Upper lobe of right lung (tissue), 1 donor: ENCODE measurements at places on chromosomes 2 and 18.

DNA sequence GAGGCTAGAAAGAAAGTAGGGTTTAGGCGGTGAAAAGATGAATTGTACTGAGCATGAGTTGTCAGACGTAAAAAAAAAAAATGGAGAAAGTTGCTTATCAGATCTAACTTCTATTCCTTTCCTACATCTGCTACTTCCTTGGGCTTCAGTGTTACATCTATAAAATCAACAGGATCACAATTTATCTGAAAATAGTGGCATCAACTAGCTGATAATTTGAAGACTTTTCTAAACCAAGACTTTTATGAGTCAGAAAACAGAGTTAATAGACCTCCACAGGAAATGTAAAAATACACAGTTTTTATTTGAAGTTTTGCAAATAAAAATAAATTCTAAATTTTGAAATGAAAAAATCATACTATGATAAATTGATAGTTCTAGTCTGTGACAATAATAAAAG, 399.8 kb downstream of the GRB14 start:
- no peaks in the 10 kb centered on the region for H3K4me1 ChIP-seq
- H3K27me3 ChIP-seq, result no peaks in the 10 kb centered on the region
- H3K27ac ChIP-seq, result no peak overlapping the region
- no peak for DNase-seq
- H3K36me3 ChIP-seq, result no peaks in the 10 kb centered on the region

DNA sequence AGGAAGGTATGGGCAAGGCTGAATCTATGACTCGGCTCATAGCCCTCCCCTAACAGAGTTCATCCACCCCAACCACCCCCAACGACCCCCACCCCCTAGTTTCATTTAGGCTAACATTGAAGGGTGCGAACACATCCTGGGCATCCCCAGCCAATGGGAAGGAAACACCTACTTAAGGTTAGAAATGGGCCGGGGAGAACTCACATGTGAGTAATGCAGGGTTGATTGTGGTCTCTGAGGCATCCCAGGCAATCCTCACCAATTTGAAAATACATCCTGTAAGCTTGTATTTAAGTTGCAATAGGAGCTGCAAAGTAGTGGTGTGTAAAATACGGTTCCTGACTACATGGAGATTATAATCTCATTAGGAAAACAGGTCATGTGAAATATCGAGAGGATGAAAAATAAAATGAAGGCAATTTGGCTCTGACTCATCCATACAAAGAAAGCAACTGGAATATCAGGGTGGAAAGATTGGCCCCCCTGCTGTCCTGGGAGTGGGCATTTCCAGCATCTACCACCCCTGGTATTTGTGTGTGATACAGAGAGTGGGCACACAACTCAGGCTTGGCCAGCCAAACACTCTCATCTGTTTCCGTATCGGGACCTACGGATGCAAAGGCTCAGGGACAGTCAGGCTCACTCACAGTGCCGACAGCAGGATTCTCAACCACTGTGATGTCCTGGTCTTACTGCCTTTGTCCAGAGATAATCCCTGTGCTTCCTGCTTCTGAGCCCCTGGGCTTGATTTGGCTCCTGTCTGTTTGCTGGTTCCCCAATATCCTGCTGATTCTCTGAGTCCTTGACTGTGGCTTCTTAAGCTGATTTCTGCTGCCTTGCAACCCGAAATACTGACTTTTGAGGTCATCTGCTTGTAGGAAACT, 90.0 kb upstream of the NCKAP5 start:
- no peaks in the 10 kb centered on the region for H3K4me1 ChIP-seq
- no peak overlapping the region for H3K27ac ChIP-seq
- no peaks in the 10 kb centered on the region for H3K36me3 ChIP-seq
- no peak overlapping the region for H3K4me3 ChIP-seq
- no peaks in the 10 kb centered on the region for H3K27me3 ChIP-seq

DNA sequence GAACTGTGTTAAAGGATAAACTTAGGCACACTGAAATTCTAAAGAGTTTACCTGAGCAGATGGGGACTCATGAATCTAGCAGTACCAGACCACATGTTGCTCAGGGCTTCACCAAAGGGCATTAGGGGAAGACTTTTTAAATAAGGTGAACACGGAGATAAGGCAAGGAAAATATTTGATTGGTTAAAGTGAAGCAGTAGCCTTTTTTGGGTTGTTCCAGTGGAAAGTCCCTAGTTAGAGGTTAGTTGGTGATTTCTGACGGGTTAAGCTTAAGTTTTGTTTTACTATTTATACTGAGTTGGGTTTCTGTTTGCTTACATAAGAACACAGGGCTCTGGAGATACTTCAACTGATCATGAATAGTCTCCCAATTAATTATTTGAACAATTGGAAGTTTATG, 722.5 kb downstream of the SOCS6 start:
- H3K27ac ChIP-seq, result no peak overlapping the region
- no peaks in the 10 kb centered on the region for H3K4me1 ChIP-seq
- no peaks in the 10 kb centered on the region for H3K27me3 ChIP-seq

- H3K4me1 ChIP-seq, result no peaks in the 10 kb centered on the region
- no peaks in the 10 kb centered on the region for H3K27me3 ChIP-seq
- no peaks in the 10 kb centered on the region for H3K36me3 ChIP-seq
Observed at GRCh38 chr2:206859330-206859739, 80.0 kb upstream of the CPO start.

DNA sequence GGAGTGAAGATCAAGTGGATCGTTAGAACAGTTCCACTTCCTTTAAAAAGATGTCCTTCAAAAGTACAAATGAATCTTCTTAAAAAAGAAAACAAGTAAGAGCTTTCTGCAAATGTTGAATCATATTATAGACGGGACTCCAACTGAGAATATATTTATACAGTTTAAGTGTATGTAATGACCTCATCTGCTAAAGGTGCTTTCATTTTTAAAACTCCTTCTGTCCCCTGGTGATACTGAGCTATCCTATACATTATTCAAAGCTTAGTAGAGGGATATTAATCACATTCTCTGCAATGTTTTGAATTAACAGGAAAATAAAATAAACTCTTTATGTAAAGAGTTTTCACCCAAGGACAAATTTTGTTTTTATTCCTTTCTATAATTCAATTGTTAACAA, 420.7 kb upstream of the SLC8A1 start:
- no peak for DNase-seq
- no peak overlapping the region for H3K27ac ChIP-seq
- no peaks in the 10 kb centered on the region for H3K27me3 ChIP-seq
- H3K4me3 ChIP-seq, result no peak overlapping the region
- H3K4me1 ChIP-seq, result no peaks in the 10 kb centered on the region

DNA sequence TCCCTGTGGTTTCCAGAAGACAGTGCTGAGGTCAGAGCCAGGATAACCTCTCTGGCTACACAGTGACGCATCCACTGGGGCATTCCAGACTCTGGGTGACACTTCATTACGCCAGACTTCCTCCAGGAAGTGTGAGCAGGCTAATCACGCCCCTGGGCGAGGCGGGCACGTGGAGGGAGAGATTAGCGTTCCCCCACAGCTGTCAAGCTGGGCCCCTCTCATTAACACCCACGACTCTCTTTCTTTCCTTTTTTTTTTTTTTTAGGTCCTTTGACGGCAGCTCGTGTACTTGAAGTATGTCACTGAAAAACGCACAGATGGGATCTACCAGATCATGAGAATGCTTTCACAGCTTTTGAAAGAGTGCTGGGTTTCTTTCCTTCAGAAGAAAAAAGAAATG, 274.6 kb downstream of the AFF3 start:
- H3K4me3 ChIP-seq, result no peak overlapping the region
- H3K27ac ChIP-seq, result no peak overlapping the region
- no peaks in the 10 kb centered on the region for H3K36me3 ChIP-seq
- DNase-seq, result no peak

DNA sequence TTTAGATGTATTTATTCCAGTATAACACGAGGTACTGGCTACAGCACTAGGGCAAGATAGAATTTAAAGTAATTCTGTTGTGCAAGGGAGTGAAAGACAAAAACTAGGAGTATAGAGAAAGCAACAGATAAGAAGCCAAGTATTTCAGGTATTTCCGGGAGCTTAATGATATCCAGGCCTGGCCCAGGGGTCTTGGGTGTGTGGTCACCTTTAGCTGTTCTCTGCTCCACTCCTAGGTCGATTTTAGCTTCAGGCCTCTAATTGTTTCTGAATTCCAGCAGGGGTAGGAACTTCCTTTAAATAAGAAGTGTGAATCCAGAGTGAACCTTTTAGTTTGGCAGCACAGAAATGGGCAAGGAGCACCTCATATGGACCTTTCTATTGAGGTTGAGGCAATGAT, 342.3 kb upstream of the MYT1L start:
- no peaks in the 10 kb centered on the region for H3K27me3 ChIP-seq
- no peaks in the 10 kb centered on the region for H3K36me3 ChIP-seq
- no peak for DNase-seq
- H3K27ac ChIP-seq, result no peak overlapping the region
- H3K4me3 ChIP-seq, result no peak overlapping the region

DNA sequence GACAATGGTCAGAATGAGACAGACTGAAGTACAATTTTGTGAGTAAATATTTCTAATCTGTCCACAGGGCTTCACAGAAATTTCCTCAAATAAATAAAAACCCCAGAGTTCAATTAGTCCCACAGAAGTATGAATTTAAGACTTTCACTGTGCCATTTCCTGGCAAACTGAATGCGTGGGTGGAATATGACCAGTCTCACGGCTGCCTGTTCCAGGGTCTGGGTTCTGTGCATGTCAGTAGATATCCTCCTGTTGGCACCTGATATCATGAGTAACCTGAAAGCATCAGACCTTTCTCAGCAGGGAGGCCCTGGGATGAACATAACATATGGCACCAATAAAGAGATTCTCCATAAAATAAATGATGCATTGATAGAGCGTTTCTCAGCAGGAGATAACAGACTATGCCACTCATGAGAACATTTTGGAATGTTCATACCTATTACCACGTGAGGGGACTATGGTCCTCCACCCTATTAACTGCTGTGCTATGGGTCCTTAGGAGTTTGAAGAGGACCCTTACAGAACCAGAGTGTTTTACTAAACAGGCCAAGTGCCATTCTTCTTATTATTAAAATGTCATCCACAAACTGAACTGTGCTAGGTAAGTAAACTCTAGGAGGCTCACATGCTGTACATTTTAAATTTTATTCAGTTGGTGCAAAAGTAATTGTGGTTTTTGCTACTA, 10.6 kb upstream of the MALL start:
- no peak overlapping the region for H3K27ac ChIP-seq
- H3K4me1 ChIP-seq, result no peaks in the 10 kb centered on the region
- H3K4me3 ChIP-seq, result no peak overlapping the region
- DNase-seq, result no peak
- H3K27me3 ChIP-seq, result no peaks in the 10 kb centered on the region

DNA sequence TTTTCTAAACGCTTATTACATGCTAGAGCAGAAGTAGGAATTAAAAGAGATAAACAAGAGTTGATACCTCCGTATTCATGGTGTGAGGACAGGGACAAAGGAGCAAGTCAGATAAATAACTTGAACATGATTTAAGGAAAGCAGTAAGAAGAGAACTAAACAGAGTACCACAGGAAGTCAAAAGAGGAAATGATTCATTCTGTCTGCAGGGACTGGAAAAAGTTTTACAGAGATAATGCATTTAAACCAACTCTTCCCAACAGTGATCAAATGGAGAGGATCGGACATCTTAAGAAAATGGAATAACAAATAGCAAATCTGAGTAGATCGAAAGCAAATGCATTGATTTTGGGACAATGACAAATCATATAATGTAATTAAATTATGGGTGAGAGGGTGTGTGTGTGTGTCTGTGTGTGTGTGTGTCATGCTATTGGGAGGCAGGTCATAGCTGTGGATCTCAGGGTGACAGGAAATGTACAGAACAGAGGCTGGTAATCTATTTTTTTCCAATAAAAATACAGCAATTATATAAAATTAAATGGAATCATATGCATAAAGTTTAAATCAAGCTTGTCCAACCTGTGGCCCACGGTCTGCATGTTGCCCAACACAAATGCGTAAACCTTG, 113.4 kb downstream of the MC4R start:
- H3K27me3 ChIP-seq, result no peaks in the 10 kb centered on the region
- no peaks in the 10 kb centered on the region for H3K36me3 ChIP-seq
- no peak overlapping the region for H3K4me3 ChIP-seq
- H3K4me1 ChIP-seq, result no peaks in the 10 kb centered on the region
- no peak overlapping the region for H3K27ac ChIP-seq

DNA sequence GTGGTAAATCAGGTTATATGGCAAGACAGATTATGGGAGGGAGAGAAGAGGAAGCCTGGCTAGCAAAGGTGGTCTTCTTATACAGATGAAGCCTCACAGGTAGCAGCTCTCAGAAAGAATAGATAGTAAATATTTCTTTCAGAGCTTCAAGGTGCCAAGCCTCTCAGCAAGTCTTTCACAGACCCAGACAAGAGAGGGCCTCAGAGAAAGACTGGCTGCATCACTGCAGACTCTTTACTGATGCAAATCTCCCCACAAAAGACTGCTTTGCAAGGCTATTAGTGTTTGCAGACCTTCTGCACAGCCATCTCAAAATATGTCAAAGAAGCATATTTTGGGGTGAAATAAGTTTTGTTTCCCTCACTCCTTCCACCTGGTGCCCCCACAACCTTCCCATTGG, 372.4 kb upstream of the RND3 start:
- DNase-seq, result no peak
- no peak overlapping the region for H3K27ac ChIP-seq
- no peaks in the 10 kb centered on the region for H3K27me3 ChIP-seq
- H3K4me1 ChIP-seq, result no peaks in the 10 kb centered on the region

GRCh38 chr18:13438507-13439056, 220.0 kb downstream of the LDLRAD4 start:
- no peak overlapping the region for H3K27ac ChIP-seq
- H3K4me1 ChIP-seq, result peaks cover 8% of the 10 kb centered on the region
- no peaks in the 10 kb centered on the region for H3K36me3 ChIP-seq
- no peak overlapping the region for H3K4me3 ChIP-seq

DNA sequence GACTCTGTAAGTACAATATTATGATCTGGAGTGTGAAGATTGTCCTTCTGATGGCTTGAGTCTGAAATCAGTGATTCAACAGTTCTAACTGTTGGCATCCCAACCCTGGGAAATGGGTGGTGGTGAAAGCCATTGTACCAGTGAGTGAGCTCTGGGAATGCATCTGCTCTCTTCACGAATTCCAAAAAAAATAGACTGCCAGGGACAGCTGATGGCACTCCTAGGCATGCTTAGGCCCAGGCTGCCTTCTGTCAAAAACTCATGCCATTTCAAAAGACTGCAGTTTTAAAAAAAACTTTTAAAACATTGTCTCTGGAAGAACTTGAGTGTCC, 20.3 kb downstream of the OXER1 start:
- H3K36me3 ChIP-seq, result no peaks in the 10 kb centered on the region
- DNase-seq, result no peak
- no peaks in the 10 kb centered on the region for H3K27me3 ChIP-seq
- H3K27ac ChIP-seq, result no peak overlapping the region
- peaks cover 5% of the 10 kb centered on the region for H3K4me1 ChIP-seq
